Hematopoietic multipotent progenitor cell treated with erythropoietin and hydrocortisone succinate and interleukin-3 and kit ligand, for 6 days (in vitro differentiated cells): ENCODE measurements at places on chromosomes 2 and 18.
A peak's percentile ranks its signal among the peaks of the same experiment; 100 is the strongest.

- DNase-seq: no peak
These were observed 114.6 kb upstream of the CDCA7 start for GRCh38 chr2:173240083-173240482.

DNA sequence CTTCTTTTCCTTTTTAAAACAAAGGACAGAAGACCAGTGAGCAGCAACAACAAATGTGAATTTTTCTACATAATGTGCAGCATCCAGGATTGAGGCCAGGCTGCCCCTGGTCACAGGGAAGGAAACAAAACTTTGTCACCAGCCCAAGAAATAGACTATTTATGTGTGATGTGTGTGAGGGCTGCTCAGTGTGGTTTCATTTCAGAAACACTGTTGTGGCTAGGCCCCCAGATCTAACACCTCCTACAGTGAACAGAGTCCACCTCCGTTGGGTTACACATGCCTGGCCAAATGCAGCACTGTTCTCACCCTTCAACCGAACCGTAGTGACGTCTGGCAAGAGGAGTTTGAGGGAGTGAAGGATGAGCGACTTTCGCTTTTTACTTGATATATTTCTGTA lies 146.3 kb upstream of the RIOK3 start:
- DNase-seq: no peak

GRCh38 chr2:45567974-45568789 lies 42.9 kb downstream of the SRBD1 start:
- peak; percentile 90 for DNase-seq

GRCh38 chr2:188170356-188170755 lies 121.3 kb upstream of the GULP1 start:
- DNase-seq: no peak

- DNase-seq: no peak
These were observed 39.6 kb downstream of the MOB4 start for GRCh38 chr2:197555467-197555866.

DNA sequence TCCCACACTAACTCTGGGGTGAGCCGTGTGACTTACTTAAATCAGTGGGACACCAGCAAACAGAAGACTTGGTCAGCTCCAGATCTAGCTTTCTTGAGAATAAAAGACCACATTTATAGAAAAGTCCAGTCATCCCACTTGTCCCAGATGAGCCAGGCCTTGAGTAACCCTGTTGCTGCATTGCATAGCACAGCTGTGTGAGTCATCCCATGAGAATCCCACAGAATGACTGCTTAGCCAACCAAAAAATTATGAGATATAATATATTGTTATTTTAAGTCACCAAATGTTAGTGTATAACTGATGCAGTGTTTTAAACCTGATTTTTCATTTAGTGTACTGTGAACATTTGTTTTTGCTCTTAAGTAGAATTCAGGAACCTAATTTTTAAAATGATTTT lies 94.2 kb upstream of the FSHR start:
- no peak for DNase-seq

- no peak for DNase-seq
These were observed 43.2 kb upstream of the FHL2 start for GRCh38 chr2:105442056-105442455.

GRCh38 chr18:56516789-56517188 lies 121.6 kb downstream of the TXNL1 start:
- no peak for DNase-seq

- no peak for DNase-seq
These were observed 567.0 kb upstream of the ZEB2 start for GRCh38 chr2:145086910-145087309.

- peak; percentile 90 for DNase-seq
These were observed 80.9 kb downstream of the NABP1 start for GRCh38 chr2:191758518-191759507.

- DNase-seq: no peak
These were observed 48.4 kb downstream of the RPE start for GRCh38 chr2:210050885-210051284.

- DNase-seq: no peak
These were observed 355.0 kb upstream of the LYPD1 start for GRCh38 chr2:133025004-133025403.

- DNase-seq: no peak
These were observed 279.8 kb downstream of the C1D start for GRCh38 chr2:67783026-67783425.

GRCh38 chr2:133504566-133505505 lies 63.4 kb downstream of the NCKAP5 start:
- DNase-seq: no peak

DNA sequence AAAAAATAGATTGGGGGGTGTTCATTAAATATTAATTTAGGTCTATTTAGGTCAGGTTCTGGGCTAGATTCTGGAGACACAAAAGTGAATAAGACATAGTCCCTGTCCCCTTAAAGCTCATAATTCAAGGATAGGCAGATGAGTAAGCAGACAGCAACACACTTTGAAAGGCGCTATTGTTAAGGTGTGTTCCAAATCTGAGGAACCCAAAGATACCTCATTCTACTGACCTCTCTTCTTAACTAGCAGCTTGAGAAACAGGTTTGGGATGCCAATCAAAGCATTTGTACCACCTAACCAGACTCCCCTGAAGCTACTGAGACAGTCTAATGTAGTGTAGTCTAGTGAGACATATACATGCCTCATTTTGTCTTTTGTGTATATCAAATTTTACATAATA lies 34.8 kb downstream of the SEMA4F start:
- no peak for DNase-seq

GRCh38 chr2:196238836-196239380 lies 67.5 kb upstream of the STK17B start:
- no peak for DNase-seq
